ENCODE measurements at places on chromosomes 13 and 19. TPM values are rescaled to one million over a fixed set of nuclear protein-coding genes. Genes with fewer than 3 reads are reported as not detected.

- DNase-seq, result no peak
Observed at GRCh38 chr19:29016926-29017760, 195.8 kb downstream of the UQCRFS1 start.

PRR19 gene
- 0.52 TPM for total RNA-seq

GRCh38 chr19:6577476-6578125 lies 13.3 kb downstream of the CD70 start:
- DNase-seq, result no peak

GRCh38 chr13:38002606-38003005 lies 133.0 kb upstream of the TRPC4 start:
- no peak for DNase-seq

GRCh38 chr19:31127134-31127967 lies 221.9 kb downstream of the TSHZ3 start:
- no peak for DNase-seq

- no peak for DNase-seq
Observed at GRCh38 chr19:49855676-49856573, 5.0 kb downstream of the PTOV1 start.

FUT1 gene
- 19.9 TPM for total RNA-seq

- DNase-seq, result no peak
Observed at GRCh38 chr13:19572280-19572679, 10.9 kb upstream of the TPTE2 start.

GRCh38 chr13:105048677-105049076 lies 1486.8 kb downstream of the EFNB2 start:
- DNase-seq, result no peak

- no peak for DNase-seq
Observed at GRCh38 chr13:103884101-103884723, 818.0 kb upstream of the SLC10A2 start.

GRCh38 chr19:10289836-10290356 lies at the start of gene ICAM5:
ICAM5 (plus strand) TSS chr19:10289952; CDS start chr19:10290044, 92 bp downstream.
- DNase-seq, result no peak

CLC gene
- not detected for total RNA-seq

DNA sequence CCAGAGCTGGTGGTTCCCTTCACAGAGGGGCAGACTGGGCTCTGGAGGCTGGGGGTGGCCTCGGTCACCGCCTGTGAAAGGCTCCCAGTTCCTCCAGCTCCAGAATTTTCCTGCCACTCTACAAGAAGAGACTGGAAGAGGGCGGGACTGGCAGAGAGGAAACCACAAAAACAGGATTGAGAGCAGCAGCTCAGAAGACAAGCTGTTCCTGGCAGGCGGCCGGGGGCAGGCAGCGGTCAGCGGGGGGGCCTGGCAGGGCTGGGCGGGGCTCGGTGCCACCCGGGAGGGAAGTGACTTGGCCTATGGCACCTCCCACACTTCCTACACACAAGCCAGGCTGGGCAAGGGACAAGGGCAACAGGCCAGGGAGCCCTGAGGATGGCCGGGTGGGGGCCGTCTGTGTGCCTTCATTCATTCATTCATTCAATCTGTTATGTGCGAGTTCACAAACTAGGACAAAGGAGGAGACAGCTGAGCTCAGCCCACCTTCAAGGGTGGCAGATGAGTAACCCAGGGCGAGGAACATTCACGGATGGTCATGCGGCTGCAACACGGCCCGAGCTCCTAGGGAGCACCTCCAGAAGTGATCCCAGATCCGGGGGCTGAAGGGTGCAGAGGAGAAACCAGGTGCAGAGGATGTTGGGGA lies 16.9 kb upstream of the BTBD2 start:
- peak; percentile 99 for DNase-seq

DNA sequence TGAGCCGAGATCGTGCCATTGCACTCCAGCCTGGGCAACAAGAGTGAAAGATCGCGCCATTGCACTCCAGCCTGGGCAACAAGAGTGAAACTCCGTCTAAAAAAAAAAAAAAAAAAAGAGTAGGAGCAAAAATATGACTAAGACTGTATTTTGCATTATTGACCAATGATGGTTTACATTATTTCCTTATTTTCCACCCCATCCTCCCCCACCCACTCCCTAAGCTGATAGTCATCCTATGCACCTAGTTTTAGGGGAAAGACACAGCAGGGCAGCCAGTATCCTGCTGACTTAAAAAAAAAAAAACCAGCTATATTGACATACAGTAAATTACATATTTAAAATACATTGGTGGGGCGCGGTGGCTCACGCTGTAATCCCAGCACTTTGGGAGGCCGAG lies 25.1 kb downstream of the VAV1 start:
- DNase-seq, result no peak

DNA sequence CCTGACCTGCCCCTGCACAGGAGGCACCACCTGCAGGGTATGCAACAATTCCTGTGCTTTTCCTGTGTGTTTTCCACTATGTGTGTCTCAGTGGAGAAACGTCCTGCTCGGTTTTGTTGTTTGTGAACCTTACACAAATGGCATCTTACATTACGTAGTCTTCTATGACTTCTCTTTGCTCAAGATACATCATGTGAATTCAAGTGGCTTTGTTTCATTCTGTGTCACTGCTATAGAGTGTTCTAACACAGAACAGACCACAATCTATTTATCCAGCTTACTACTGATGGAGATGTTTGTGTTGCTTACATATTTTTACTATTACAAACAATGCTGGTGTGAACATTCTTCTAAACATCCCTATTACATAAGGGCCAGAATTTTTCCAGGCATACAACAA lies 97.7 kb downstream of the ANKRD10 start:
- DNase-seq, result no peak

- DNase-seq, result no peak
Observed at GRCh38 chr13:110518571-110518970, 43.0 kb downstream of the RAB20 start.

- DNase-seq, result no peak
Observed at GRCh38 chr13:70363991-70364390, 255.7 kb upstream of the KLHL1 start.

- peak; percentile 48 for DNase-seq
Observed at GRCh38 chr19:33723512-33723911, 73.2 kb upstream of the KCTD15 start.

DNA sequence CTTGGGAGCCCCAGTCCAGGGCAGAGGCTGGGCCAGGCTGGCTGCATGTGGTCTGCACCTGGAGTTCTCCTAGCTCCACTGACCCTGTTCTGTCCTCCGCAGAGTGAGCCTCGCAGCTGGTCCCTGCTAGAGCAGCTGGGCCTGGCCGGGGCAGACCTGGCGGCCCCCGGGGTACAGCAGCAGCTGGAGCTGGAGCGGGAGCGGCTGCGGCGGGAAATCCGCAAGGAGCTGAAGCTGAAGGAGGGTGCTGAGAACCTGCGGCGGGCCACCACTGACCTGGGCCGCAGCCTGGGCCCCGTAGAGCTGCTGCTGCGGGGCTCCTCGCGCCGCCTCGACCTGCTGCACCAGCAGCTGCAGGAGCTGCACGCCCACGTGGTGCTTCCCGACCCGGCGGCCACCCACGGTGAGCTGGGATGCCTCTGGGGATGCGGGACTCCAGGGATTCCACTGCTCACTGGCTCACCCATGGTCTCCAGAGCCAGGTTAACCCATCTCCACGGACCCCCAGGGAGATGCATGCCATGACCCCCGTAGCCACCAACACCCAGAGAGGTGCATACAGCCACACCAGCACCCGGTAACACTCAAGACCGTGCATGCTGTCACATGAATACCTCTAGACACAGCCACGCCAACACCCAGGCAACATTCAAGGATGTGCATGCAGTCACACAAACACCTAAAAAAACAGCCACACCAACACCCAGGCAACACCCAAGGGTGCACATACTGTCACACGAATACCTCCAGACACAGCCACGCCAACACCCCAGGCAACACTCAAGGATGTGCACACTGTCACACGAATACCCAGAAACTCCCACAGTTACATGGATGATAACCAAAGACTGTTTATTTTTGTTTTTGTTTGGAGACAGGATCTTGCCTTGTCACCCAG lies 8.2 kb downstream of the PKN1 start:
- DNase-seq, result no peak

NLRP4 gene
- total RNA-seq, result not detected

GRCh38 chr19:35868172-35868822 lies at the start of gene APLP1:
APLP1 (plus strand) TSS chr19:35868574; CDS start chr19:35868637, 63 bp downstream.
- DNase-seq, result peak; percentile 86

- DNase-seq, result no peak
Observed at GRCh38 chr13:93724187-93724586, 497.6 kb downstream of the GPC6 start.

- no peak for DNase-seq
Observed at GRCh38 chr13:79659121-79659521, 178.2 kb downstream of the NDFIP2 start.

GRCh38 chr19:43707158-43707712 lies 8.6 kb upstream of the IRGC start:
- no peak for DNase-seq

DNA sequence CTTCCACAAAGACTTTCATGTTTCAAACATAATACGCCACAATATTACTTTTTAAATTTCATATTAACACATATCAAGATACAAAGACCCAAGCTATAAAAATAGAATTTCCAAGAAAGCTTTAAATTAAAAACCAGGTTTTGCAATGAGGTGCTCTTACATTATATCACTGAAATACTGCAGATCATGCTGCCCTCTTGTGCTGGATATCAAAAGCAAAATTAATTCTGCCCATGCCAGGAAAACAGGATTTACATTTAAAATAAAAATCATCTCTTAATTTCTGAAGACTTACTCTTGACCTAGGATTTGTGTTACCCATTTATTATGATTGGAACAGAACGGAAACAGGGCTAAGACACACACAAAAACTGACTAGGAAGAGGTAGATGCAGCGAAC lies 145.0 kb downstream of the ABCC4 start:
- no peak for DNase-seq

POU4F1 gene
- not detected for total RNA-seq

ZNF677 gene
- total RNA-seq, result 16.2 TPM

DNA sequence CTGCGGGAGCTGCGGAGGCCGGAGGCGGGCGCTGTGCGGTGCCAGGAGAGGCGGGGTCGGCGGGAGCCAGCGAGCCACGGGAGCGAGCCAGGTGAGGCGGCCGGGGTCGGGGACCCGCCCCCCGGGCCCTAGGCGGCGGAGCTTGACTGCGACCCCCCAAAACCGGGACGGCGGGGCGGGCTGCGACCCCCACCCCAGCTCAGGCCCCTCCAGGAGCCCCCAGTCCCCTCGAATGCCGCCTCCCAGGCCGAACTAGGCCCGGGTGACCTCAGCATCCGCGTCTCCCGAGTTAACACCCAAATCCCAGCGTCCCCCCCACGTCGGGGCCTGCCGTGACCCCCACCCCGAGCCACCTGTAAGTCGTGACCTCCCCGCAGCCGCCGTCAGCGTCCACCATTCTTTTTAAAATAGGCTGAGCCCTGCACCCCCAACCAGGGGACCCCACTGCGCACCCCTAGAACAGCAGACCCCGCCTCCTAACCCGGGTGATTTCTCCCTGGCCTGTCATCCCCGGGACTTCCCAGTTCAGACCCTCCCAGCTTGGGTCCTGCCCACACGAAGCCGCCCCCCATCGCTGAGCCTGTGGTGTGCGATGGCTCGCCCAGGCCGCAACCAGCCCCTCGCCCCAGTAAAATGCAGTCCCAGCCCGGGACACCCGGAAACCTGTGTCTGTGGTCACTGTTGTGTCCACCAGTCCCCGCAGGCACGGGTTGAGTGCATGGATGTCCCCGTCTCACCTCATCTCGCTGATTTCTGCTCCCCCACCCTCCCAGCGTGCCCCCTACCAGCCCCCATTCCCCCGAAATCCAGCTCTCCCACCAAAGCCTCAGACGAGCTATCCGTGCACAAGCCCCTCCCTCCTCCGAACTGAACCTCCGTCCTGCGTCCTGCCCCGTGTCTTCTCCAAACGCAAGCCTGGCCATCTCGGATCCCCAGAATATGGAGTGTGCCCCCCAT lies 551 bp downstream of the FZR1 start:
- peak; percentile 78 for DNase-seq

DNA sequence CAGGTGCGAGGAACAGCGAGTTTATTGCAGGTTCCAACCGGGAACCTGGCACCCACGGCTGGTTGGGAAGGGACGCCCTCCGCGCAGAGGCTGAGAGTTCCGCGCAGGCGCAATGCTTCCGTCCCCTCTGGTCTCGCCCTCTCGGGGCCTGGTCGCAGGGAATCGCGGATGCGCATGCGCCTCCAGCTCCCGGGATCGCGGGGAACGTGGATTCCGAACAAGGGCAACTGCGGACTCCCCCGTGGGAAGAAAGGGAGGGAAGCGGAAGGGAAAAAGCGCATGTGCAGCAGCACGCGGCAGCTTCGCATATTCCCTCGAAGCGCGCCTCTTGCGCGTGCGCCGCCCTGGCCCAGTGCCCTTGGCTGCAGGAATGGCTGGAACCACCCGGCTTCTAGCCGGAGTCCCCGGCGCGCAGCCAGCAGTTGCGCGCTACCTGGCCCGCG lies 1.1 kb downstream of the TSSK6 start:
- peak; percentile 79 for DNase-seq

MEIS3 gene
- 4.3 TPM for total RNA-seq

DNA sequence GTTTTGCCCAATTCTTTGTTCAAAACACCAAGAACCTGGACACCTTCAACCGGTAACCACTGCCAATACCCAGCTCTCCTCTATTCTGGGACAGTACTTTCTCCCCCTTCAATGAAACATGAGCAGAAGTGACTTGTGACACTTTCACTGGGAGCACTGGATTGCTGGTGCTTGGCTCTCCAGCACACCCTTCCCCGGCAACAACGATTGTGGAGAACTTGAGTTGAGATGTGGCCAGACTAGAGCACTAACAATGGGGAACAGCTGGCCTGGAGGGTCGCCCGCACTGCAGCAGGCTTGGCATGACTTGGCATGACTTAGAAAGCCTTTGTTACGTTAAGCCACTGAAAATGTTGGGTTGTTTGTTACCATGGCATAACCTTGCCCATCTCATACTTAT lies 7.5 kb upstream of the B3GLCT start:
- DNase-seq, result no peak

DNA sequence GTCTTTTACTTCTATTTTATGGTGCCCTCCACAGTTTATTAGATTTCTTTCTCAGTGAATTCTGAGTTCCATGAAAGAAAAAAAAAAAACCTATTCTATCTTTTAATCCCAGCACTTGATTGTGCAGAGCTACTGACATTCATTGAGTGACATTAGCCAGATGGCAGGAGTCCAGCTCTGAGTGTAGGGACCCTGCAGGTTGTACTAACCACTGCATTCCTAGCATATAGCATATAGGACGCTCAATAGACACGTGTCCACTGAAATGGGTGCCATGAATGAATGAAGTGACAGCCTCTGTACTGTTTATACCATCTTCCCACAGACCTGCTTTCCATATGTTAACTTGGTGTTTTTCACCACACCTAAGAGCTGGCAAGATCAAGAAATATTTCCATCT lies 206.3 kb downstream of the RAP2A start:
- no peak for DNase-seq

- DNase-seq, result no peak
Observed at GRCh38 chr13:94057618-94058186, 421.8 kb downstream of the DCT start.

Data from upper lobe of right lung (tissue), 1 donor.